Renal cortex interstitium (tissue), 15 donors: ENCODE measurements at places on chromosomes 11 and 22. TPM values are rescaled to one million over a fixed set of nuclear protein-coding genes. Genes with fewer than 3 reads are reported as not detected.

The UPK3A gene
- 0.65 TPM for polyA plus RNA-seq

The SLC22A8 gene
- polyA plus RNA-seq, result 53.9 TPM

The CASP5 gene
- not detected for polyA plus RNA-seq

The GCAT gene
- 10.4 TPM for polyA plus RNA-seq

The VSIG10L2 gene
- polyA plus RNA-seq, result not detected

The CD3G gene
- polyA plus RNA-seq, result 0.17 TPM

The OR2AG2 gene
- not detected for polyA plus RNA-seq

DNA sequence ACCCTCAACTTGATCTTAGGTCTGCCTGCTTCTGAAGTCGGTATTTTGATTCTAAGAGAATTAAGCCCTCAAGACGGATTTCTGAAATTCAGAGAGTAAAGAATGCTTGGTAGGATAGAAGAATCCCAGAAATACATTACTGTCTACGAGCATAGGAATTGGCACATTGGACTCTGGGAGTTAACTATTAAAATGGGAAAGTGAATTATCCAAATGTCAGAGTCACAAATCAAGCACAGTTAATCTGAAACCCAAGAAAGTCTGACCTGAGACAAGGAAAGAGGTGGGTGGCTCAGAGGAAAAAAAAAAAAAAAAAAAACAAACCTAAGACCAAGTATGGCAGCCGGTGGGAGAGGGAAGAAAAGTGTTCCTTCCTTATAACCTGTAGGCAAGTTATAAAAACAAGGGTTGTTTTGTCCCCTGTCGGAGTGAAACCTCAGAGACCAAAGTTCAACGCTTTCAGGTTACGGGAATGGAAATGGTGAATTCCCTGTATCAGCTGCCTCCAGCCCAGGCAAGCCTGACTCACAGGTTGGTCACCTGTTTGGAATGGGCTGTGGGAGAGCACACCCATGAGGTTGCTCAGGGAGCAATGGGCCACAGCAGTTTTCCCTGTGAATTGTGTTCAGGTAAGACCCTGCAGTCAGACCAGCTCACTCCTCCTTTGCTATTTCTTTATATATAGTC lies 139.0 kb downstream of the ETS1 start:
- DNase-seq, result peak; percentile 17

DNA sequence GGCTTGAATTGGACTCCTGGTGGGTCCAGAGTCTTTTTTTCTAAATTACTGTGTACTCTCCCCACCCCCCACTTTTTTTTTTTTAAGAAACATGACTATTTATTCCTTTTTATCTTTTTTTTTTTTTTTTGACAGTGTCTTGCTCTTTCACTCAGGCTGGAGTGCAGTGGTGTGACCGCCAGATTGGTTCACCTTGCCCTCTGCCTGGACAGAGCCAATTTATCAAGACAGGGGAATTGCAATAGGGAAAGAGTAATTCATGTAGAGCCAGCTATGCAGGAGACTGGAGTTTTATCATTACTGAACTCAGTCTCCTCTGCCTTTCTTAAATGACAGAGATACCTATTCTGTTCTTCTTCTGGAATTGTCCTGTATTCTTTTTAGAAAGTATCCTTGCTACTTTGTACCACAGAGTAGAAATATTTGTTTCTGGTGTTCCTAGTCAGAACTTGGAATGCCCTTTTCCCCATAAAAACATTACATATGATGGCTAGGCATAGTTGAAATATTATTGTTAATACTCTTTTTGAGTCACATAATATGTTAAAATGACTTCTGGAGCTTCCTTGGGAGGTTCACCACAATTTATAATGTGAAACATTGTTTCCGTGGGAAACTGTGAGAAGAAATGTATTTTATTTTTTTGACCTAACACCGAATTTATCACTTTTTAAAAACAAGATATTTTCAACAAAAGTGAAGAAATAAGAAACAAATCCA lies 95.6 kb downstream of the UVRAG start:
- no peak for DNase-seq

DNA sequence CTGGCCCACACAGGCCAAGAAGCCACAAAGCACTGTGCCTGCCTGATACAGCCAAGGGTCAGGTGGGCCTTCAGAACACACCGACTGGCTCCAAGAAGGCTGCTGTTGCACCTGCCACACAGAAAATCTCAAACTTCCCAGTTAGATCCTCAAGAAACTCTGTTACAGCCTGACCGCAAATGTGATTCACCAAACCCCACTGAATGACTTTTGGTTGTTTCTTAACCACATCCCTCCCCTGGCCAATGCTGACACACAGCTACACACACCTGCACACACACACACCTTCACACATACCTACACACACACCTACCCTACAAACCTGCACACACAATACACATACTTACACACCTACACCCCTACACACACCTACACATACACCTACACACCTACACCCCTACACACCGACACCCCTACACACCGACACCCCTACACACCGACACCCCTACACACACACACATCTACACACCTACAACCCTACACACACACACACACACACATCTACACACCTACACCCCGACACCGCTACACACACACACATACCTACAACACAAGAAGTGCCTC lies 31.5 kb downstream of the CDKN1C start:
- no peak for DNase-seq

- no peak for DNase-seq
These were observed 27.4 kb downstream of the SCUBE1 start for GRCh38 chr22:43315687-43316217.

- DNase-seq, result peak; percentile 40
These were observed 45.0 kb upstream of the NNMT start for GRCh38 chr11:114250993-114251814.

DNA sequence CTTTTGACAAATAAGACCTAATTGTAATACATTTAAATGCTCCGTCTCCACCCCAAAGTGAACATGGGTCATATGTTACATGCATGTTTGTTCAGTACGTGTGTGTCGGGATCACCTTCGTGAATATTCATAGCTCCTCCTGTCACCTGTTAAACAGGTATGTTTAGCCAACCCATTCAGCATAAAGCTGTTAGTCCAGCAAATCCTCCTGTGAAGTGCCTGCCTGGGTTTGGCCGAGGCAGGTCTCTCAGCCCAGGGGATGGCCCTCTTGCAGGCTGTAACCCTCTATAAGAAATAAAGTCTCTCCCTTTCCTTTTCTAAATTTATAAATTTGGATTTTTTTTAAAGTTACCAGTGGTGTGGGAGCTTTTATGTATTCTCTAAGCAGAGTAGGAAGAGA lies 38.9 kb upstream of the NTM start:
- no peak for DNase-seq

GRCh38 chr11:70523384-70524095 lies 125.2 kb downstream of the CTTN start:
- DNase-seq, result no peak

DNA sequence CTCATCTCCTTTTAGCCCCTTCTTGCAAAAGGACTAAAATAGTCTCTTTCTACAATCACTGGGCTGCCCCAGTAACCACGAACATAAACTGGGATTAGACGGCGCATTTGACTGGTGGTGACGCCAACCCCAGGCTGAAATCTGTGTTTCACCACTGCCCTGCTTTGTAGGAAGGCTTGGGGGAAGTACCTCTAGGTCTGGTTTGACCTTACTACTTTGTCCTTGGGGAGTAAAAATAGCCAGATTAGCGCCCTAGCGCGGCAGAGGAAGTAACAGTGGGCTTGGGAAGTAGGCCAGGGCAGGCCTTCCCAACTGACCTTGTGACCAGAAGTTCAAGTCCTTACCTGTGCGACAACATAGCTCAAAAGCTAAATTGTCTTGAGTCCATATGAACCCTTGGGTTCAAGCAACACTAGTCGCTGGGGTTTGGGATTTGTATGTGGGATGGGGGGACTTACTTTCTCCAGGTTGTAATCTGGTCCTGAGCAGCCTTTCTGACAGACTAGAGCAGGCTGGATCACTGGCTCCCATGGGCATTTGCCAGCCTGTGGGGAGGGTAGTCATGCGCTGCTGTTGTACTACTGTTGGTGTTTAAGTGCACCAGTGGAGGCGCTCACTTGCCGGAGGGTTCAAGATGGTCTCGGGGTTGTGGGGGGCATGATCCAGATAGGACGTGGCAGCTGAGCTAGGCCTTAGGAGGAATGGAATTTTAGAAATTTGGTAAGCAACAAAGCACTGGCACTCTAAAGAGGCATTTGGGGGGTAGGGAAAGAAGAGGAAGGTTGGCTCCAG lies 953 bp upstream of the PACS1 start:
- no peak for DNase-seq

DNA sequence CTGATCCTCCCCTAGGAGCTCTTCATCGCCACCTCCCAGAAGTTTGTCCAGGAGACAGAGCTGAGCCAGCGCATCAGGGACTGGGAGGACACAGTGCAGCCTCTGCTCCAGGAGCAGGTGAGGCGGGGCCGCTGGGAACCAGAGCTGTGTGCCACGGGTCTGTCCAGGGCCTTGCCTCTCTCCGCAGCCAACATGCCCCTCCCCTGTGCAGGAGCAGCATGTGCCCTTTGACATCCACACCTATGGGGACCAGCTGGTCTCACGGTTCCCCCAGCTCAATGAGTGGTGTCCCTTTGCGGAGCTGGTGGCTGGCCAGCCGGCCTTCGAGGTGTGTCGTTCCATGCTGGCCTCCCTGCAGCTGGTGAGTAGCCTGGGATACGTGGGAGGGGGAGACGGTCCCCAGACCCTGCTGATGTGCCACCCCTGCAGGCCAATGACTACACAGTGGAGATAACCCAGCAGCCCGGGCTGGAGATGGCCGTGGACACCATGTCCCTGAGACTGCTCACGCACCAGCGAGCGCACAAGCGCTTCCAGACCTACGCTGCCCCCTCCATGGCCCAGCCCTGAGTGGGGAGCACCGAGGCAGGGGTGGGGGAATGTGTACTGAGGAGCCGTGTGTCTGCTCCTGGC lies 2.5 kb downstream of the SCO2 start:
- DNase-seq, result no peak

- no peak for DNase-seq
These were observed 76.0 kb upstream of the GRK3 start for GRCh38 chr22:25488244-25489020.

DNA sequence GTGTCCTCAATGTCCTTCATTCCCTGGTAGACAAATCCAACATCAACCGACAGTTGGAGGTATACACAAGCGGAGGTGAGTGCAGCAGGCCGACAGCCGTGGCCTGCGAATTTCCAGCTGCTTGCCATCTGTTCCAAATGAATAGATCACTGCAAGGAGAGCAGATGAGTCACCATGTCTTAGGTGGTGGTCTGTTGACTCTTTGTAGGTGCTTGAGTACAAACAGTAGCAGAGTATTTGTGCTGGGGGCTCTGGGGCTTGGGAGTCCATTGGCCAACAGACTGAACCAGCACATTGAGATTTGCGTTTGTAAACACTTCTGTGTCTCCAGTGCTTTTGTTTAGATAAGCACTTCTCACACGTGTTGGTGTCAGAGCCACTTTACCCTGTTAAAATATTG lies 21.1 kb downstream of the EIF3L start:
- DNase-seq, result no peak

DNA sequence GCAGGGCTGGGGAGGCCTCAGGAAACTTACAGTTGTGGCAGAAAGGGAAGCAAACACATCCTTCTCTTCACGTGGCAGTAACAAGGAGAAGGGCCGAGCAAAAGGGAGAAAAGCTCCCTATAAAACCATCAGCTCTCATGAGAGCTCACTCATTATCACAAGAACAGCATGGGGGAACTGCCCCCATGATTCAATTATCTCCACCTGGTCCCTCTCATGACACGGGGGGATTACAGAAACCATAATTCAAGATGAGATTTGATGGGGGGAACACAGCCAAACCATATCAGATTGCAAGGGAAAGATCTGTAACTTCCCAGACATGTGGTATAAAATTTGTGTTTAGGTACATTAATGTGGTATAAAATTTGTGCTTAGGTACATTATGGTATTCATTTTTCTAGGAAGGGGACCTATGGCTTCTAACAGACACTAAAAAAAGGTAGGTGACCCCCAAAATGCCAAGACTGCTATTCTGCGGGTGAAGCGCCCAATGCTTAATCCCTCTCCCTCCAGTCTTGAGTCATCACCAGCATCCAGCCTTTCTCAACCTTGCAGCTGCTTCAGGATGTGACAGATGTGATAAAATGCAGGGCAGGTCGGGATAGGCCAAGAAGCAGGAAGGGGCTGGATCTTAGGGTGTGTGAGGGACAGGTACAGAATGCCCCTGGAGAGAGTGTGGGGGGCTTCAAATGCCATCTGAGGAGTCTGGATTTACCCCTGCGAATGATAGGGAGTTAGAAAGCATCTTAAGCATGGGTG lies 57.7 kb upstream of the AMPD3 start:
- DNase-seq, result no peak

- no peak for DNase-seq
These were observed 4.0 kb downstream of the JRKL start for GRCh38 chr11:96393753-96394348.

- no peak for DNase-seq
These were observed 219.1 kb upstream of the CCDC179 start for GRCh38 chr11:23079382-23079813.

GRCh38 chr11:61021661-61022212 lies 50.3 kb downstream of the CD6 start:
- DNase-seq, result no peak

DNA sequence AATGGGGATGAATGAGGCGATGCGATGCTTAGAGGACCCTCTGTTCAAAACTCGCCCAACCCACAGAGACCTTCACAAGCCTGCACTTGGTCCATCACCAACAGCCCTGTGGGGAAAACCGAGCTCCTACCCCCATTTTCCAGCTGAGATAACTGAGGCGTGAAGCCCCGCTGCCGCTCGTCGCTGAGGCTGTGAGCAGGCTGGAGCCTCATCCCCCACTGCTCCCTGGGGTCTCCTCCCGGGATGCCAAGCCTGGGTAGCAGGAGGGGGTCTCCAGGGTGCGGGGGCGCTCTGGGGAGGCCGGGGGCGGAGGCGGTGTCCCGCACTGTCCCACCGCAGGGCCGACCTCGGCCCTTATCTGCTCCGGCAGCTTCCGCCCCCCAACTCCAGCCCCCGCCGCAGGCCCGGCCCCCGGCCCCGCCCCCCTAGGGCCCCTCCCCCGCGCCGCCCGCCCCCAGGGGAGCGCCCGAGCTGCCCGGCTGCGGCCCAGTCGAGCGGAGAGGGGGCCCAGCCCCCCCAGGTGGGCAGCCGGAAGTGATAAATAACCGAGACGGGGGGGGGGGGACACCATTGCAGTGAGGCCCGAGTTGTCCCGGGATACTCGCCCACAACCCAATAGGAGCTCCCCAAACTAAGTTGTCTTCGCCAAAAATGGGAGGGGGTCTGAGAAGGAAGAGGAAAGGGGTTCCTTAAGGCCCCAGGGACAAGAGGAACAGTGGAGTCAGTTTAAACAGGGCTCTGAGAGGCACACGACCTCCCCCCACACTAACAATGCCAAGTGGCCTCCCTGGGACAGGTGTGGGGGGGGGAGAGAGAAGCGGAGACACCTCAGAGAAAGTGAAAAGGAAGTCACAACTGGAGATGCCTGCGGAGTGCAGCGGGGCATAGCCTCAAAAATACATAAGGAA lies 8.3 kb upstream of the SLC39A13 start:
- no peak for DNase-seq

GRCh38 chr11:2994336-2994730 lies 2.2 kb upstream of the NAP1L4 start:
- no peak for DNase-seq

DNA sequence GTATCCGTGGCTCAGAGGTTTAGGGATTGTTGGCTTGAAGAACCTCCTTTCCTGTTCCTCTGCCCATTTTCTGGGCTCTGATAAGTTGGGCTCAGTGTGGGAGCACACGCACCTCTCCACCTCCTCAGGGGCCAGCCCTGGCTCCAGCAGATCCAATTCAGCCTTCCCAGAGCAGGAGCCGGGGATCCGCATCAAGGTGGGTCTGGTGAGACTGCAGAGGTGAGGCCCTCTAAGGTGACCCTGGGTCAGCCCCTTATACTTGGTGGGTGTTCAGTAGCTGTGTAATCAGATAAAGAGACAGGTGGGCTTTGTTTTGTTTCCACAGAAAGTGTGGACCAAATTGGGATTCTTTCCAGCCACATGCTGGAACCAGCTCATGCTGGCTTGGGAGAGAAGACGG lies 1466.0 kb downstream of the TBC1D22A start:
- DNase-seq, result no peak
